ENCODE measurements at places on chromosomes 6 and 20.

- DNase-seq: no peak
Measured at GRCh38 chr20:59103573-59103972, 60.0 kb upstream of the ZNF831 start.

DNA sequence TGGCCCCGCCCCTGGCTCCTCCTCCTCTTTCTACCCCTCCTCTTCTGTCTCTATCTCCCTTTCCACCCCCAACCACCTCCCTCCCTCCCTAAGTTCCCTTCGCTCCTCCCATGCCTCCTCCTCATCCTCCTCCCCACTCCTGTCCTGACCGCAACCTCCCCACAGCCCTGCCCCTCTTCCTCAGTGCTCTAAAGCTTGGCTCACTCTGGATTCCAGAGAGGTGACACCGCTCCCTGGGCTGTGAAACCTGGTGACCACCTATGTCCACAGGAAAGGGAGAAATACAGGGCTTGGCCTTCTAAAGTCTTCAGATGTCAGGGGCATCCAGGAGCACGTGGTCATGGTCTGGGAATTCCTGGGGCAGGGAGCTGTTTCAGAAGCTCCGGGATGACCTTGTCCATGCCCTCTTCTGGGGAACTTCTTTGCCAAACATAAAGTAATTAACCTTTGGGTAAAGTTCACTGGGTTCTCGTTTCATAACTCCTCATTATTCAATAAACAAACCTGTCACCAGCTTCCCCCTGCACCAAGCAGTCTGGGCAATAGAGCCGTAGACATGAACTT, 345 bp upstream of the CST5 start:
- DNase-seq: no peak

- no peak for DNase-seq
Measured at GRCh38 chr6:44776344-44776743, 388.8 kb downstream of the CDC5L start.

- no peak for DNase-seq
Measured at GRCh38 chr20:19916531-19917485, 100.4 kb upstream of the NAA20 start.

- no peak for DNase-seq
Measured at GRCh38 chr20:20487811-20488210, 119.9 kb downstream of the INSM1 start.

DNA sequence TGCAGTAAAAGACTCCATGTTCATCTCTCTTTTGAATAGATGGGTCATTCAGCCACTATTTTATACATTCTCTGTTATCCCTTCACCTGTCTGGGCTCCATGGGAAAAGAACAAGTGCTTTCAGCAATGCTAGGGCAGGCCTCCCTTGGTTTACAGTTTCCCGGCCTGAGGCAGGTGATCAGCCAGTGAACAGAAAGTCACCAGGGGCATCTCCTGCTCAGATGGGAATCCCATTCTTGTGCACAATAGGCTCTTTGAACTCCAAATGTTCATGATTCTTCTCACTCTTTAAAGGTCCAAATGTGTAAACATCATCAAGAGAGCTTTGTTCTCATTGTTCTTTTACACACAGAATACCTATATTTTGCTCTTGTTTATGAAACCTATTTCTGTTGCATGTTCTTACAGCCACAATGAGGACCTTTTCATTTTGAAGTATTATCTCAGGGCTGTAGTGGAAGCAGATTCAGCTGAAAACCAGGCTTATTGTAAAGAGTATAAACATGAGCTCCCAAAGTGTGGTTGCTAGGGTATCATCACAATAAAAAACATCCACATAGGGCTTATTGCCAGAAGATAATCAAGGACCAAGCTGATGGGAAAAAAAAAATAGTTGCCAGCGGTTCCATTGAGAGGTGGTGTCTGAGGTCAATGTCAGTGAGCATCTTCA, 267.1 kb upstream of the SGK1 start:
- DNase-seq: no peak

- no peak for DNase-seq
Measured at GRCh38 chr6:7959453-7959852, 48.9 kb upstream of the TXNDC5 start.

DNA sequence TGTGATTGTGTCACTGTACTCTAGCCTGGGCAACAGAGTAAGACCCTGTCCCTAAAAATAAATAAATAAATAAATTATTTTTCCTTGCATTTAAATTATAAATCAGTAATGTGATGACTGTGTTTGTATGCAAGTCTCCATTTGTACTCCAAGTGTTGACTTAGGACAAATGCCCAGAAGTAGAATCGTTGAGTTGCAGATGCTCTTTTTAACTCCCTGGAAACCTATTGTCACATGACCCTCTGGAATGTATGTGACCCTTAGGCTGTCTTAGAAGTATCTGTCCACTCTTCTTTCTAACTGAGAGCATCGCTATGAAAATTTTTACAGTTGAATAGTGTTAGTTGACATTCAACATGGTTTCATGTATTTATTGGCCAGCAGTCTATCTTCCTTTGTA, 18.8 kb downstream of the OR2A4 start:
- no peak for DNase-seq

DNA sequence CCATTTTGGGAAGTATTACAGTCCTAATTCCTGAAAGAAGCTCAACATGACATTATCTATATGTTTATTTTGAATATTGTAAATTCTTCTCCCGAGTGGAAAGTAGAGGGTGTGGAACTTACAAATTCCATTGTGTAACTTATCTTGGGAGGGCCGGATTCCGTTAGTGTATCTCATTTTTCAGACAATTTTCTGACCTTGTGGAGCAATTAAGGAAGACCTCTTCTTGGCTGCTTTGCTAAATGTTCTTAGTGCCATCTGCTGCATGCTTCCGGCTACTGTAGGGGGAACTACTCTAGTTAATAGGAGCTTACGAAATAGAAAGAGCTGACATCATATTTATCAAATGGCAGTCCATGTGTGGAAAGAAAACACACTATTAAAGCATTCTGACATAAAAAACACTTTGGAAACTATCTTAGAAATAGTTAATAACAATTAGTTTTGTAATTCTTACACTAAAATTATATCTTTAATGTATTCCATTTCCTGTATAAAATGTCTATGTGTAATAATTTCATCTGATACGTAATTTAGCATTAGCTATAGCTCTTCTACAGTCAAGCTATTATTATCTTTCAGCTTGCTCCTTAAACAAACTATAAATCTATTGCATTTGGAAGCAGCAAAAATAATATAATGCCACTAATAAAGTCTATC, 41.5 kb upstream of the KCNQ5 start:
- DNase-seq: no peak

GRCh38 chr6:22913612-22914011, 344.2 kb downstream of the HDGFL1 start:
- DNase-seq: no peak

DNA sequence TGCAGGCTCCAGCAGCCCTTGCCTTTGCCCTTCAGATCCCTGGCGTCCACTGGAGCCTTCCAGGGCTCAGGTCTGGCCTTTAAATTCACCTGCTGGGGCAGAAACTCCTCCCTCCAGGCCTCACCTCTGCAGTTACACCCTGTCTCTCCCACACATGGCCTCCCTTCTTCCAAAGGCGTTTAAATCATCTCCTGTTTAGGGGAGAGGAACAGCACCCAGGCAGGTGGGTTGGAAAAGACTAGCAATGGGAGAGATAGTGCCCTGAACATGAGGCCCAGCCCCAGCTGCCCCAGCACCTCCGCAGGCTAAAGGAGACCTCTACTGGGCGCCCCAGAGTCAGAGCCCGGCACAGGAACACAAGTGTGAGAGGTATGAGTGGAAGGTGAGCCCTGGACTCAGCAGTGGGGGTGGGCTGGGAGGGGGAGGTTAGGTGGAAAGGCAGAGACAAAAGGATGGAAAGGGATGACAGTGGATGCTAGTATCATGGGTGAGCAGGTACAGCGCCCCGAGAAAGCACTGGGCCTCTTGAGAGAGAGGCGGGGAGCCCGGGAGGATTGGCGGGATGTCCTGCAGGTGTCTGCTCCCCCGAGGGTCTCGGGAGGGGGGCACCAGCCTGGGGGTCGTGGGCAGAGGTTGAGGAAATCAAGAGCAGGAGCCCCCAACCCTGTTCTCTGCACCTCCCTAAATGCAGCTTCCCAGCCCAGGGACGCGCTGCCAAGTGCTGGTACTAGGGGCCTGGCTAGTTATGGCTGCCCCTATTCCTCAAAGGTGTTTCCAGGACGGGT, at the start of gene CST9:
CST9 (minus strand) TSS at position 51 of the 785 bp plus-strand sequence. CDS start 53 bp downstream, outside the sequence.
- DNase-seq: no peak

DNA sequence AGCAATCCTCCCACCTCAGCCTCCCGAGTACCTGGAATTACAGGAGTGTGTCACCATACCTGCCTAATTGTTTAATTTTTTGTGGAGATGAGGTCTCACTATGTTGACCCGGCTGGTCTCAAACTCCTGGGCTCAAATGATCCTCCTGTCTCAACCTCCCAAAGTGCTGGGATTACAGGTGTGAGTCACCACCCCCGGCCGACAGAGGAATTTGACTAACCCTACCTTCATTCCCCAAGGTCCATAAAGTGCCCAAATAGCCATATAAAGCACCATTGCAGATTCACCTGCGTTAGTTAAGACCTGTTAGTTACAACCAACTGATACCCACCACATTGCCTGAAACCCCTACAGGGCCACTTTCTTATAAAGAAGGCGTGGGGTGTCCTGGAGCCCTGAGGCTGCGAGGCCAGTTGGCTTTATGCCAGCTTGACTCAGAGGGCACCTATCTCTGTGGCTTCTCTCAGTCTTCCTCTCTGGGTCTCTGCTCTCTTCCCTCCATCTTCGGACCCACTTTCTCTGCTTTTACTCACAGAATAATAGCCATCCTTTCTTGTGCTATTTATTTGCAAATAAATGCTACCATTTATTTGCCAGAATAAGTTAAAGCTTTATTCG, 65.6 kb downstream of the SLC2A10 start:
- DNase-seq: no peak

DNA sequence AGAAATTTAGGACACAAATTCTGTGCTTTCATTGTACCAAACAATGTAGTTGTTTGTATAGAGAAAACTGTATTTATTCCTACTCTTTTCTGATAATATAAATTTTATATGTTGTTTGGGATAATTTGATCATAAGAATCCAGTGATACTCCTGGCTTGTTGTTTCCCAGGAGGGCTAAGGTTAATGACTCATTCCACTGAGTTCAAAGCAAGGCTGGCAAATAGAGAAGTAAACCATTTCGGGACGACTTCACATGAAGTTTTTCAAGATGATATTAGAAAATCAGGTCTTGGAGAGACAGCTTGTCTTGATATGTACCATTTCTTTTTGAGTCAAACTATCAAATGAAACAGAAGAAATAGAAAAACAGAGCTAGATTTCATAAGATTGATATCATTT, 326.1 kb upstream of the CNR1 start:
- no peak for DNase-seq

DNA sequence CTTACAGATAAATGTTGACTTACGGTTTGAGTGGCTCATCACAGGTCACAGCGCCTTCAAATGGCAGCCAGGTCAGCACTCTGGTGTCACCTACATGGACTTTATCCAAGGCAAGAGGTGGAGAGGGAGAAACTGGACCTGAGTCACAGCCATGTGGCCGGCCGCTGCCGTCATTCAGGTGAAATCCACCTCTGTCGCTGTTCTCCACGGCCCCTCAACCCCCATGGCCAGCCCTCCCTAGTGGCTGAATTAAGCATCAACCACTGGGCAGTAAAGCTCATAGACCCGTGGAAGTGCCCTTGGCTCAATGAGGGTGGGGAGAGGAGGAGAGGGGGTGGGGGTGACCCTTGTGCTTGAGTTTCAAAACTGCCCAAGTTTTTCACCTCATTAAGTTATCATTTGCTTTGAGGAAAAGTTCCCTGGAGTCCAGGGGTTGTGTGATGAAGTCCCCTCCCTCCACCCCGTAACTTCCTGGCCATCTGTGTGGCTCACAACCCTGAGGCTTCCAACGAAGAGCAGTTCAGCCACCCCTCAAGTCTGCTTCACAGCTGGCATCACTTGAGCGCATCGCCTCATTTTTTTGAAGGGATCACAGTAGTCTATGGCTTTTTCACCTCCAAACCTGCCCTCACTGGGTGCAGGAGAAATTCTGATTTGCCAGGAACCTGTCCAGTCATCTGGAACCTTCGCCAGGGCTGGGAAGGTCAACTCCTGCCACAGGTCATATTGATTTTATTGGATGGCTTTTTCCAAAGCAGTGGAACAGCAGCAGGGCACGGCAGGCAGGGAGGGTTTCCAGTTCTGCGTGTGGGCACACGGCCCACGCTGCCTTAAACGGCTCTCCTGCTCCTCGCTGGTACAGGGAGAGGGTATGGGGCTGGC, 43.5 kb upstream of the APCDD1L start:
- DNase-seq: no peak

DNA sequence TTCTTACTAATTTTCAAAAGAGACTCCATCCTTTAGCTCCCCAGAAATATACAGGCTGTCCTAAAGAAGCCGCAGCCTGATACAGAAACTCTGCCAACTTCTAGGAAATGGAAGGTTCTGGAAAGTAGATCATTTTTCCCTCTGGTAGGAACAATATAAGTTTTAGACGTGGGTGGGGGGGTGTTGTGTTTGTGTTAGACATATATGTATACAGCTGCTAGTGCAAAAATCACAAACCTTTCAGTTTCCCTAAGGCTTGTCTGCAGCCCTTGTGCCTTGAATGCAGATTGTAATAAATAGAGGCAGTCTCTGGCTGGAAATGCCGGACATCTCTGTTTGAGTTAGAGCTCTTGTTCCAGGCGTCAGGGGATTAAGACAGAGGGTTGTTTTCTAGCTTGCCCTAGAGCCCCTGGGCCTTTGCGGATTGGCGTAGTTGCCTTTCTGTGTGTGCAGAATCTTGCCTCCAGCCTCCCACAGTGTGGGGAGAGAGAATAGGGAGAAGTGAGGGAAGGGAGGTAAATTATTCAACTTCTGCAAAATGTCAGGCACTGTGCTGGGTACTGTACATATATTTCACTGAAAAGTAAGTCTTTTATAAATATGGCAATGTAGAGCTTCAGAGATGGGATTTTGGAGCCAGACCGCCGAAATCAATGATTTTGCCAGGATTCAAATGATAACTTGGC, 269.7 kb downstream of the PRL start:
- no peak for DNase-seq

GRCh38 chr20:32481311-32482142, 103.6 kb downstream of the NOL4L start:
- no peak for DNase-seq

DNA sequence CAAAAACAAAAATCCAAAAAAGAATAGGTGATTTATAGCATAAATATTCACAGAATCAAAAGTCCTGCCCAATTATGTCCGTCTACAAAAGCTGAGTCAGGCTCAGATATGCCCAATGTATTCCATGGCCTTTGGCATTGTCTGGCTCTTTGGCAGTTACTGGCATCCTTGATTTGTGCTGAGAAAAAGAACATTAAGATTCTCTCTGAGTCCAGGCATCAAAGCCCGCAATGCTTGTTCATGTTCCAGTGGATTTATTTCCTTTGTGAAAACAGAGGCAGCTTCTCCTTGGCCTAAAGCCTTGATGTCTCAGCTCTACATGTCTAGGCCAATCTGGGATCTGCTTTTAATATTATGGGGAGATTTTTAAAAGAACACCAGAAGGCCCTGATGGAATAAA, 76.1 kb upstream of the SLC4A11 start:
- no peak for DNase-seq
